ENCODE measurements at places on chromosomes 12 and 14.
A peak's percentile ranks its signal among the peaks of the same experiment; 100 is the strongest.

GRCh38 chr12:674272-674781, 11.1 kb upstream of the NINJ2 start:
- DNase-seq = peak; percentile 68

- no peak for DNase-seq
Observed at GRCh38 chr12:80858356-80858755, 79.4 kb downstream of the LIN7A start.

DNA sequence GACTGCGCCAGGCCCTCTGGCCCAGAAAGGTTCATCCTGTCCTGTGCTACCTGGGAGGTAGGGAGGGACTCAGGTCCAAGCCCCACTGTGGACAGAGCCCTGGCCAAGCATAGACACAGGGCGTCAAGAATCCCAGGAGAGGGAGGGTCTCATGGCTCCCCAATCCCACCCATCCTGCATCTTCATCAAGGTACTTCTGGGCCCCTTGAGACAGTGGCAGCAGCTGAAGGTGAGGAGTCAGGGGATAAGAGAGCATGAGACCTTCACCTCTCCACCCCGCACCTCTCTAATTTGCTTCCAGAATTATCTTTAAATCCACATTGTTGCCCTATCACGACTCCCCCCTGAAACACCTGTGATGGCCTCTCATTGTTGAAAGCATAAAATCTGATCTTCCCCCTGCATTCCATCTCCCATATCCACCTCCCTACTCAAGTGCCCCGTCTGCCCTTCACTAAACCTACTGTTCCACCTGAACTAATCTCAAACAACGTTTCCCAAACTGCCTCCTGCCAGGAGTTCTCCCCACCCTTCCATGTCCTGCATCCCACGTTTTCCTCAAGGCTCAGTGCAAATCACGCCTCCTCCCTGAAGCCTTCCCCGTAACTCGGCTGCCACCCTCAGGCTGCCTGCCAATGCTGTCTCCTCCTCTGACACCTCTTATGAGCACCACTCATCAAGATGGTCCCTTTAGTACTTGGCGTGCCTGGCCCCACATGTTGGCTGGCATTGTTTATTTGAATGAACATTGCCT, 27.1 kb downstream of the KRT18 start:
- no peak for DNase-seq

DNA sequence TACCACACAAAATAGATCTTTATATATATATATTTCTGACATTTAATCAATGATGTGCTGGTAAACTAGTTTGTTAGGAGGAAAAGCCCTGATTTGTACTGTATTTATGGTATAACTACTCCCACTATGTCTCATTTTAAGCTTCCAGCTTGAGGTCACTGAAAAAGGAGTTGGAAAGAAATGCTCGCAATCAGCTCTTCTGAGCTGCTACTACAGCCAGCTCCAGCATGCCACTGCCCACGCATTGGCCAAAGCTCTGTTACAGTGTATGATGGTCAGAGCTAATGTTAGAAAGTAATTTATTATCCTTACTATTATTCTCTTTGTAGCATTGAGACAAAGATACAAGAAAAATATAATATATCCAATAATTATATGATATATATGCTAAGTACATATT, 55.0 kb upstream of the PCED1B start:
- DNase-seq = no peak

GRCh38 chr14:51432302-51432948, 192.4 kb downstream of the TMX1 start:
- no peak for DNase-seq
